ENCODE measurements at places on chromosomes 3 and 15.

DNA sequence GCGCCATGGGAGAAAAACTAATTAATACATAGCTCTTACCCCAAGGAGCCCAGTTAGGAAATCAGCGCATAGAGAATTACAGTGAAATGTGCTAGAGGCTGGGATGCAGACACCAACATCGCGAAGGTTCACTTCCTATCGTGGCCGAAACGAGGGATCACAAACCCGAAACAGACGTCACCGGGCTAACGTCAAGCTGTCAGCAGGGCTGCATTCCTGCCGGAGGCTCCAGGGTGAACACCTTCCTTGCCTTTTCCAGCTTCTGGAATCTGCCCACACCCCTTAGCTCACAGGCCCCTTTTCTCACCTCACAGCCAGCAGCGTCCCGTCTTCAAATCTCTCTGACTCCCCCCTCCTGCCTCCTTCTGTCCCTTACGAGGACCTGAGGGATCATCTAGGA lies 13.0 kb downstream of the GP5 start:
- peak; percentile 21 for DNase-seq

DNA sequence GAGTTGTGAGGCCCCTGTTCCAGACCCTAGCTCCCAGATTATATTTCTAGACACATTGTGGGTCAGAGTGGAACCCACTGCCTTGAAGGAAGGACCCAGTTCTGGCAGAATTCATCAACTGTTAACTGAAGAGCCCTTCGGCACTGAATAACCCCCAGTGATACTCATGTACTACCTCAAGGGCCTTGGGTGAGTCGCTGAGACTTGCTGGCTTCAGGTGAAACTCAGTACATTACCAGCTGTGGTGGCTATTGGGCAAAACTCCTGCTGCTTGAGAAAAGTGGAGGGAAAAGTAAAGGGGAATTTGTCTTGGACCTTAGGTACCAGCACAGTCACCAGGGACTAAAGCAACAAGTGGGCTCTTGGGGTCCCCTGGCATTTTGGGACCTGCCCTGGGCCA lies 394.9 kb upstream of the EPHA3 start:
- no peak for DNase-seq

DNA sequence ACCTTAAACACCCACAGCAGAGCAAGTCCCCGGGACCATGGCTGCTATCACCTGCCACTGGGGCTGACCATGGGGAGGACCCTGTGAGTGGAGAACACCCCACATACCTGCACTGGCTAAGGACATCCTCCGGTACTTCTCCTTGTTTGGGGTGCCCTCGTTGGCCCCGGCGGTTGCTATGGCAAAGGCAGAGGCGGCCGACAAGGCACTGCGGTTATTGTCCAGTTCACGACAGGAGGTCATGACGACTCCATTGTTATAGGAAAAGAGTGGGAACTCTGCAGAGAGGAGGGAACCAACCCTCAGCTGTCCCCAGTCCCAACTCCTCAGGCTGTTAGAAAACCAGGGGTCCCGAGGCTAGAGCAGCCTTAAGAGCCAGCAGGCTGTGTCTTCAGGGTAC lies 54.8 kb upstream of the CTSH start:
- DNase-seq: no peak

GRCh38 chr3:173266441-173266840 lies 125.4 kb upstream of the SPATA16 start:
- DNase-seq: no peak

GRCh38 chr3:7728566-7729519 lies 772.8 kb upstream of the LMCD1 start:
- DNase-seq: no peak

- DNase-seq: no peak
These were observed 2.0 kb upstream of the CEMIP start for GRCh38 chr15:80777137-80777536.

GRCh38 chr15:29677871-29678461 lies 144.3 kb downstream of the TJP1 start:
- DNase-seq: no peak

GRCh38 chr15:64009798-64010261 lies 36.5 kb downstream of the DAPK2 start:
- DNase-seq: no peak

- no peak for DNase-seq
These were observed 38.0 kb upstream of the XCR1 start for GRCh38 chr3:46065294-46065705.

GRCh38 chr15:58875343-58875742 lies 58.1 kb downstream of the SLTM start:
- DNase-seq: no peak

DNA sequence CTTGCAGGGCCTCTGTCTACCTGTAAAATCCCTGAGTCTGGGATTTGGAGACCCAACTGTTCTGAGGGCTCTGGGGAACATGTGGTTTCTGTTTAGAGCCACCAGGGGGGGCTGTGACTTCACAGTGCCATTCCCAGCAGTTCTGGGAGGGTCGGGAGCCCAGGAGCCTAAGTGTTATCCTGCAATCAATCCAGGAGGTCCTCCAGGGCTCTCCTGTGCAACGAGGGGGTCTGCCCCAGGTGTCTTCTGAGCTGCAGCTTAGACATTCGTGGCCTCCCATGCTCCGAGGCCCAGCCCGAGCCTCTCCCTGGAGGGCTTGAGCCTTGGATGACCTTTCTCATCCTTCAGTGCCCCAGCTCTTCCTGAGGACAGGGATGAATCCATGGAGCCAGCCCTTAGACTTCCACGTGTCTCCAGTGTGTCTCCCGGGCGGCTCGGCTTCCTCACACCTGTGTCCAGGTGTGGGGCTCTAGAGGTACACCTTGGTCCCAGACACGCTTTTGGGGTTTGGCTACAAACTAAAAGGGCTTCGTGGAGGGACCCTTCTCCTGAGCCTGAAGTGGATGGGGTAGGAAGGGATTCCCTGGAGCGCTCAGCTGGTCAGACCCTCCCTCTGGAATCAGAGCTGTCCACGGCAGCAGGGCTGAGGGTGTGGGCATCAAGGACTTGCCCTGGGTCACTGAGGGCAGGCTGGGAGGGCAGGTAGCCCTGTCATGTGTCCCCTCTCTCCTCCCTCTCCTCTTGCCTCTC lies 20.3 kb upstream of the ABTB1 start:
- no peak for DNase-seq

DNA sequence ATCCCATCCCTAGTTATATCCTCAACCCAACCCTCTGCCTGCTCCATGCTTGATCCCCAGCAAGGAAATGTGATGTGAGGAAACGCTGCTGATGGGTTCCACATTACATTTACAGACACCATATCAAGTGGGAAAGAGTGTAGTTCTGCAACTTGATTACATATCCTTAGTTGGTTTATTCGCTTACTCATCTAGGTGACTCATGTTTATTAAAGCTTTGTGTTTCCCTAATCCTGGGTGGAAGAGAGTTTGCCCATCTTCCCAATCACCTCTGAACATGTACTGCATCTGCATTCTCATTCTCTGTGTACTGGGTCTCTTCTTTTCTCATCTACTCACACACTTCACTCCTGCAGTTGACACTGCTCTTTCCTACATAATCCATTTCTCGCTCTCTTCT lies 91.7 kb upstream of the PDZRN3 start:
- DNase-seq: no peak

DNA sequence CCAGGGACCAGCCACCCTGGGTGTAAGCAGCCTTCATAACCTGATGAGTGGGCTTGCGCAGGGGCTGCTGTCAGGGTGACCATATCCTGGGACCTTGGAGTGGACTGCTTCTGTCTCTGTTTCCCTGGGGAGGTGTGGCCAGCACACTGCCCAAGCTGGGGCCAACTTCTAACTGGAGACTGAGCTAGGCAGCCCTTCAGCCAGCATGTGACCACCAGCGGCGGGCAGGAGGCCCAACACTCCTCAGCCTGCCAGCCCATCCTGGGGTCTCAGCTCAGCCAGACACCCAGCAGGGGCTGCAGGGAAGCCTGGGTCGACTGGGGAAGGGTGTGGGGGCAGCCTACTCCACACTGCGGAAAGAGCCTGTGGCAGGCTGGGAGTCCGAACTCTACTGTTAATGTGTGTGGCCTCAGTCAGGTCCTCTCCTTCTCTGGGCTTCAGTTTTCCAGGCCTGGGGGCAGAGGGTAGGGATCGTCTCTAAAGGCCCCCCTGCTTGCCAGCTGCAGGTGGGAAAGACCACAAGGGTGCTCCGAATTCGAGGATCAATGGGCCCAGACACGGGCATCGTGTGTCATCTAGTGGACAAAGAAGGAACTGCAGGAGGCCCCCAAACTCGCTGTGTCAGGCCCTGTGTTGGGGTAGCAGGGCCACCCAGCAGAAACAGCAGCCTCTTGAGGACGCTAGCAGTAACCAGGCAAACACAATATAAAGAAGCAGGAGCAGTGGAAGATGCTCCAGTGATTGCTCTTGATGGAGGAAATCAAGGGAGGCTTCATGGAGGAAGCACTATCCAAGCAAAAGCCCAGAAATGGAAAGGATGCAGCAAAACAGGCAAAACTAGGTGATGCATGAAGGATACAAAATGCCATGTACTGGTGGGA lies 2.0 kb upstream of the SEMA3G start:
- DNase-seq: no peak

GRCh38 chr3:14647976-14648955 lies 3.3 kb upstream of the CCDC174 start:
- DNase-seq: no peak

GRCh38 chr15:52421029-52421428 lies 107.7 kb downstream of the MYO5A start:
- no peak for DNase-seq

DNA sequence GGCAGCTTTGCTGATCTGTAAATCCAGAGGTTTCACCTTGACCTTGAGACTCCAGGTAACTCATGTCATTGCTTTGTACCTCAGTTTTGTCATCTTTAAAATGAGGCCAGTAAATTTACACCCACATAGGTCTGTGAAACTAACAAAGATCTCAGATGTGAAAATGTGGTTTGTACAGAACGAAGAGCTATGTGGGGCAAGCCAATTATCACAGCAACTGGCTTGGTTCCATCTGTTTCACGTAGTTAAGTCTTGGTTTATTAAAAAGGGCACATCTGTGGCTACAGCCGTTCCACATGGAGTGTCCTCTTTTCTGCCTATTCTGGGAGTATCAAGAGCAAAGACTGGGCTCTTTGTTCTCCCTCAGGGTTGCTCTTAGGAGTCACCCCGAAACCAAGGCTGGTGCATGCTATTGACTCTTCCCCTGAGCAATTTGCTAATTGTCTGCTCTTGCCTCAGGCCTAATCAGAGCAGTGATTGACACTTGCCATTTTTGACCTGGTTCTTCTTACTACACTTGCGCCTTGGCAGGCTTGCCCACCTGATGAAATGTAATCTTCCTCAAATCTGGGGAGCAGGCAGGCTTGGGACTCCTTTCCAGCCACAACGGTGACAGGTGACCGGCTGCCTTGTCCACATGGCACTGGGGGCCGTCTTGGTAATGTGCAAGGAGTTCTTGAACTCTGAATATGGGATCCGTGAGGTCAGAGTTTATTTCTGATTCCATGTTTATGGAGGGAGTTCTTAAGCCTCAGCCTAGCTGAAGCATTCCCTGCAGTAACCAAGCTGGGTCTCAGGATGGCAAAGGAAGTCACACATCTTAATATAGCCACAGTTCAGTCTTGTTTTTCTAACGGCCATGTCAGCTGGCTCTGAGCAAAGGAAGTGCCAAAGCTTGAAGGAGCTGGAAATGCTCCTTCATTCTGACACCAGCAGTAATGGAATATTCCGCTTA lies 40.1 kb downstream of the EAF1 start:
- peak; percentile 19 for DNase-seq

- no peak for DNase-seq
These were observed 34.3 kb downstream of the IL20RB start for GRCh38 chr3:136992115-136992514.

- no peak for DNase-seq
These were observed 309.4 kb upstream of the WNT5A start for GRCh38 chr3:55796533-55796932.

GRCh38 chr3:14687360-14687759 lies 12.4 kb downstream of the C3orf20 start:
- DNase-seq: no peak

DNA sequence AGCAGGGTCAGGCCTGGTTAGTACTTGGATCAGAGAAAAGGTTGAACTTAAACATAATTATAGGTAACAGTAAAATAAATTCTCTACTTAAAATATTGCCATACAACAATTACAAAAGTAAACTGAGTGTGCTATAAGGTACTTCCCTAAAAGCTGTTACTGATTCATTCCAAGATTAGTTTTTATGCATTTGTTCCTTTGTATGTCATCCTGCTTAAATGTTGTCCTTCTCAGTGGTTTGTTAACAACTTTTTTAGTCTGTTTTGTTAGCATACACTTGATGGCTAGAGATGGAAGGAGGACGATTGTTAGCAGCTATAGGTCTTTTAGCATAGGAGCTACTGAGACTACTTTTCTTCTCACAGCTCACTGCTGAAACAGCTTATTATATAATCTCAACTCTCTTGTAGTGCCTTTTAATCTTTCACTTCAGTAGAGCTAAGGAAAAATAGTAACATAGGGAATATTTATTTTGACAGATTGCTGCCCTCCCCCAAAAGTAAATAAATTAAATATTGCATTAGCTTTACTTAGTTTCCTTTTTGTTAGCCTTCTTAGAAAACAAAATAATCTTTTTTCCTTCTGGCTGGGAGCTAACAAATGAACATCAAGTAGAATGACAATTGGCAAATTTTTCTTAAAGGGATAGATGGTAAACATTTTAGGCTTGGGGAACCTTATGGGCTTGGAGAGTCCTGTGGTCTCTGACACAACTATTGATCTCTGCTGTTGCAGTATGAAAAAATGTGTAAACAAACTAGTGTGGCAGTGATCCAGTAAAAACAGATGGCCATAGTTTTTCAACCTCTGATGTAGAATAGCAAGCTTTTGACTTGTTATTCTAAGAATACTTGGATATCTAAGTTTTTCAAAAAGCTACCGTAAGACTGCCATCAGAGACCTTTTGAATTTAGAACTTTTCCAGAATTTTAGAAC lies 39.5 kb downstream of the USP8 start:
- no peak for DNase-seq

GRCh38 chr3:31815631-31816440 lies 165.2 kb downstream of the OSBPL10 start:
- DNase-seq: no peak

DNA sequence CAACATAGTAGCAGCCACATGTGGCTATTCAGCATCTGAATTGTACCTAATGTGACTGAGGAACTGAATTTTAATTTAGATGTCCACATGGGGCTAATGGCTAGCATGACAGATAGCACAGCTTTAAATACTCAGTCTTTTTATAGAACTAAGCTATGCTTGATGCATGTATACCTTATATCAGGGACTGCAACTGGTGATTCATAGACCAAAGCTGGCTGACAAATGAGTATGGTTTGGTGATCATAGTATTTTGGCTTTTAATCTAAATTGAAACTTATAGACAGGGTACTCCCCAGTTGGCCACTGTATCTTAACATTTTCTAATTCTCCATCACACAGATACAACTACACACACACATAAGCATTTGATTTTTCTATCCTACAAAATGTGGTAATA lies 83.6 kb downstream of the IGSF11 start:
- no peak for DNase-seq

- no peak for DNase-seq
These were observed 27.7 kb upstream of the VPS33B start for GRCh38 chr15:91050128-91050455.

DNA sequence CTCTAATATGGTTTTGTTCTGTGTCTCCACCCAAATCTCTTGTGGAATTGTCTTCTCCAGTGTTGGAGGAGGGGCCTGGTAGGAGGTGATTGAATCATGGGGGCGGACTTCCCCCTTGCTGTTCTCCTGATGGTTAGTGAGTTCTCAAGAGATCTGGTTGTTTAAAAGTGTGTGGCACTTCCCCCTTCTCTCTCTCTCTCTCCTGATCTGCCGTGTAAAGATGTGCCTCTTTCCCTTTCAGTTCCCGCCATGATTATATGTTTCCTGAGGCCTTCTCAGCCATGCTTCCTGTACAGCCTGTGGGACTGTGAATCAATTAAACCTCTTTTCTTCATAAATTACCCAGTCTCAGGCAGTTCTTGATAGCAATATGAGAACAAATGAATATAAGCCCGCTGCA lies 33.1 kb downstream of the RETNLB start:
- no peak for DNase-seq
